ENCODE measurements at places on chromosomes 2 and 18.

- no peak for DNase-seq
These were observed 10.6 kb upstream of the PROC start for GRCh38 chr2:127407661-127408003.

DNA sequence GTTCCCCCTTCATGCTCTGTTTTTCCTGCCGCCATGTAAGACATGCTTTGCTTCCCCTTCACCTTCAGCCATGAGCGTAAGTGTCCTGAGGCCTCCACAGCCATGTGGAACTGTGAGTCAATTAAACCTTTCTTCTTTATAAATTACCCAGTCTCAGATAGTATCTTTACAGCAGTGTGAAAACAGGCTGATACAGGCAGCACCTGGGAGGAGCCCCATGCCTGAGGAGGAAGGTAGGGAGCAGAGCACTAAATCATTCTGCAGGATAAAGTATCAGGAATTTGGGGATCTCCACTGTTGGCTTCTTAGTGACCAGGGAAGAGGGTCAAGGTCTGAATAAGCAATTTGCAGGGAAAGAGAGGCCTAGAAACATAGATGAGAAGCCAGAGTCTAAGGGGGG is 78.0 kb downstream of the KCNF1 start:
- no peak for DNase-seq

- peak; percentile 27 for DNase-seq
These were observed 38.5 kb downstream of the PNO1 start for GRCh38 chr2:68196120-68196716.

DNA sequence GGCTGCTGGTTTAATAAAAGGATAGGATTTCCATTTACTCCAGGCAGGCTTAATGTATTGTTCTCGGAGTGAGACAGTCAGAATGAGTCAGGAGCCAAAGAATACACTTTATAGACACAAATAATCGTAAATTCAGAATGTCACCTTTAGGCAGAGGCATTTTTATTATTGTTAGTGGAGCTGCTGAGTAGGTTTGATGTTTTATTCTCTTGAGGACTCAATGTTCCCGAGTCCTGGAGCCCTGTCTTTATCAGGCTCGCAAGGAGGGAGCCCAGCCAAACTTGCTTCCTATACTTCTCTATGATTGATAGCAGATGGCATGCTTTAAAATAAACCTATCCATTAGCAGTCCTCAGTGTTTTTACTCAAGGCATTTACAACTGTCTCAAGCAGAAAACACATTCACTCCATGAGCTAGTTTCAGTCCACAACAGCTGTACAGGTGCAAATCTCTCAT is 492.3 kb upstream of the ZEB2 start:
- no peak for DNase-seq

- DNase-seq, result no peak
These were observed 4.5 kb downstream of the GPR39 start for GRCh38 chr2:132420816-132421805.

DNA sequence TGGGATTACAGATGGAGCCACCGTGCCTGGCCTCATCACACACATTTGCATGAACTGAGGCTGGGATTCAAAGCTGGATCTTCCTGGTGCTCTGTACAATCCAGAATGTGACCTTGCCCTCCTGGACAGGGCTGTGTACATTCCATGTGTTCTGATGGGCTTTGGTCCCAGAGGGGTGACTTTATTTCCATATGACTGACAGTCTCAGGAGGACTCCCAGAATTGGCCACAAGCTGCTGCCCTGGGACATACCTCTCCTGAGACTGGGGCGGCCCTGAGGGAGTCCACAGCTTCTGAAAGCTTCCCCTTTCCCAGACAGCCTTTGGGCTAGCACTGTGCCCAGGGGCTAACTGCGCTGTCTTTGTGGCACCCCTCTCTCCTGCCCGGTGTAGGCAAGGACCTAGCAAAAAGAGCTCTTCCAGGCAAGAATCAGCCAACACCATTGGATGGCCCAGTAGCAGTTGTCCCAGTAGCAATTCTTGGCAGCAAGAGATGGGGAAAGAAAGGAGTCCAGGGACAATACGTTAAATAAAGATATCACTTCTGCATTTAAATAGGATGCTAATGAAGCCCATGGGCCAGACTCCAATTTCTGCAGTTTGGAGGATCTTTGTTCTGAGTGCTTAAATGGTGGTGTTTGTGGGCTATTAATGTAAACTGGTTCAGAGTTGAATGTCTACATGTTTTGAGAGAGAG is 26.4 kb upstream of the ZNF532 start:
- no peak for DNase-seq

- no peak for DNase-seq
These were observed 22.5 kb upstream of the MTA3 start for GRCh38 chr2:42545841-42546390.

DNA sequence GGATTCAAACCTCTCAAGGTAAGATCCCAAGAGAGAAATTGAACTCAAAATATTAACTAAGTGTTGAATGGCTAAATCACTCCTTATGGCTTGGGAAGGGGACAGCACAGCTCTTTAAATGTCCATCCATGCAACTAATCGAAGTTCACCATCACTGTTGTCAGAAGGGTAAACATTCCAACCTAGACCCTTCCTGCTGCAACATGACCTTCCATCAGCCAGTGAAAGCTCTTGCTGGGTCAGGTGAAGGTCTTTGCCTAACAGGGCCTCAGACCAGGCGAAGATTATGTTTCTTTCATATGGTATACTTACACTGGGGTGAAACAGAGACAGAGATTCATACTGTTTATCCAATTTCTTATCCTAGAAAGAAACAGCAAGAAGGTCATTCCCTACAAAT is 16.4 kb downstream of the IAH1 start:
- DNase-seq, result no peak

GRCh38 chr2:171747371-171747770 is 60.1 kb downstream of the DYNC1I2 start:
- no peak for DNase-seq

GRCh38 chr2:108937367-108938017 is 51.5 kb downstream of the EDAR start:
- no peak for DNase-seq

All from AG08395 (cell line).